ENCODE measurements at places on chromosomes 1 and 21. TPM values are rescaled to one million over a fixed set of nuclear protein-coding genes. Genes with fewer than 3 reads are reported as not detected.

OR10K1 gene
- total RNA-seq = not detected

RPRD2 gene
- total RNA-seq = 10.8 TPM

ORC1 gene
- 0.43 TPM for total RNA-seq

PLPP3 gene
- 16.4 TPM for total RNA-seq

SPATA45 gene
- not detected for total RNA-seq

FAM78B gene
- total RNA-seq = 1.4 TPM

UTS2 gene
- not detected for total RNA-seq

UTP11 gene
- 16.6 TPM for total RNA-seq

CASQ2 gene
- total RNA-seq = not detected

LRRC53 gene
- not detected for total RNA-seq

PLA2G2C gene
- total RNA-seq = not detected

SLAMF8 gene
- total RNA-seq = 3.7 TPM

LRRC8B gene
- total RNA-seq = 9.1 TPM

HLCS gene
- 13.1 TPM for total RNA-seq

GLMP gene
- total RNA-seq = 29.6 TPM

COL11A1 gene
- total RNA-seq = 0.08 TPM

SLC27A3 gene
- 9.0 TPM for total RNA-seq

KRTAP19-4 gene
- not detected for total RNA-seq

MANEAL gene
- 7.5 TPM for total RNA-seq

CLCA1 gene
- total RNA-seq = 0.44 TPM

ARHGAP30 gene
- 0.43 TPM for total RNA-seq

CNIH3 gene
- 2.7 TPM for total RNA-seq

PROX1 gene
- 46.9 TPM for total RNA-seq

RGL1 gene
- total RNA-seq = 8.4 TPM

GRIK1 gene
- 0.08 TPM for total RNA-seq

SELP gene
- 2.5 TPM for total RNA-seq

NPHS2 gene
- total RNA-seq = not detected

GLIS1 gene
- total RNA-seq = not detected

GBP2 gene
- total RNA-seq = 17.0 TPM

TTC24 gene
- not detected for total RNA-seq

KCNK2 gene
- total RNA-seq = 2.1 TPM

NR5A2 gene
- total RNA-seq = 92.5 TPM

TRAF3IP3 gene
- total RNA-seq = 0.42 TPM

GBP7 gene
- total RNA-seq = not detected

H3-3A gene
- total RNA-seq = 135 TPM

ATP1A4 gene
- not detected for total RNA-seq

RIIAD1 gene
- total RNA-seq = 0.67 TPM

PCP4 gene
- 0.92 TPM for total RNA-seq

MAP1LC3C gene
- not detected for total RNA-seq

GPR3 gene
- 0.21 TPM for total RNA-seq

RBM11 gene
- total RNA-seq = 0.28 TPM

AXDND1 gene
- 0.34 TPM for total RNA-seq

KCNA3 gene
- total RNA-seq = 0.43 TPM

PEAR1 gene
- 2.4 TPM for total RNA-seq

BARHL2 gene
- not detected for total RNA-seq

TTLL7 gene
- total RNA-seq = 14.1 TPM

NUF2 gene
- total RNA-seq = 0.25 TPM

TPTE gene
- total RNA-seq = not detected

KRTAP19-3 gene
- total RNA-seq = not detected

GUCA2B gene
- 0.37 TPM for total RNA-seq

TSPAN1 gene
- 6.6 TPM for total RNA-seq

FAM131C gene
- 1.9 TPM for total RNA-seq

TAS1R1 gene
- not detected for total RNA-seq

CACNA1E gene
- total RNA-seq = 0.09 TPM

IGSF3 gene
- total RNA-seq = 2.6 TPM
